T follicular helper cell (primary cell): ENCODE measurements at places on chromosomes 7 and 10.

DNA sequence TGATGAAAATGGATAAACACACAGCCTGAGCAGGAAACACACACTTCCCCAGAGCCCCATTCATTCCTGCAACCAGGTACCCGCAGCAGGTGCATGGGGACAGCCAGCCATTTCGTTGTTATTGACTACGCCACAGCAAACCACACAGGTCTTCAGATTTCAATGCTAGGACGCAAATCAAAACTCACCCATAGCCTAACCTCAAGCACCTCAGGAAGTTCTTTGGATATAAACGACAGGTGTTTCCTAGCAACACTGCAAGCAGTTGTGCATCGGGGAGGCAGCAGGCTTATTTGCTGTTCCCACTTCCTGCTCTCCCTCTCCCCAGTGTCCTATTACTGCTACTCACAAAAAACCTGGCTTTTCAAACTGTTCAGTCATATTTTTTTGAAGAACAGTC, 176.5 kb upstream of the FRMD4A start:
- peak; percentile 62 for DNase-seq

DNA sequence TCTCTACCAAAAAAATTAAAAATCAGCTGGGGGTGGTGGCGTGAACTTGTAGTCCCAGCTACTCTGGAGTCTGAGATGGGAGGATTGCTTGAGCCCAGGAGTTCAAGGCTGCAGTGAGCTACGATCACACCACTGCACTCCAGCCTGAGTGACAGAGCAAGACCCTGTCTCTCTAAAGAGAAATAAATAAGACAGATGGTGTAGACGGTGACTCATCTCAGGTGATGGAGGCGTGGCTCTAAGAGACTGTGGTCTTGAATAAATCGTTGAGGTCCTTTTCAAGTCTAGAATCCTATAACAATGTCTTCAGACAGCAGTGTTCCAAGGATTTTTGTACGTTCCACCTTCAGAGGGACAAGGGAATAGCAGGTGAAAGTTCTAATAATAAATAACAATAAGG, 53.8 kb upstream of the PFKFB3 start:
- no peak for DNase-seq

GRCh38 chr10:104045151-104046089, 40.3 kb downstream of the COL17A1 start:
- no peak for DNase-seq

- no peak for DNase-seq
Observed at GRCh38 chr10:133158756-133159610, 1.0 kb upstream of the KNDC1 start.

GRCh38 chr10:132450825-132451505, 54.0 kb downstream of the PWWP2B start:
- DNase-seq, result no peak
